CD4-positive, alpha-beta T cell treated with Interleukin-12 subunit alpha and Interleukin-12 subunit beta, for 1 hour (primary cell): ENCODE measurements at places on chromosomes 5 and 9.

- DNase-seq: no peak
Measured at GRCh38 chr5:103498800-103499551, 63.6 kb downstream of the NUDT12 start.

DNA sequence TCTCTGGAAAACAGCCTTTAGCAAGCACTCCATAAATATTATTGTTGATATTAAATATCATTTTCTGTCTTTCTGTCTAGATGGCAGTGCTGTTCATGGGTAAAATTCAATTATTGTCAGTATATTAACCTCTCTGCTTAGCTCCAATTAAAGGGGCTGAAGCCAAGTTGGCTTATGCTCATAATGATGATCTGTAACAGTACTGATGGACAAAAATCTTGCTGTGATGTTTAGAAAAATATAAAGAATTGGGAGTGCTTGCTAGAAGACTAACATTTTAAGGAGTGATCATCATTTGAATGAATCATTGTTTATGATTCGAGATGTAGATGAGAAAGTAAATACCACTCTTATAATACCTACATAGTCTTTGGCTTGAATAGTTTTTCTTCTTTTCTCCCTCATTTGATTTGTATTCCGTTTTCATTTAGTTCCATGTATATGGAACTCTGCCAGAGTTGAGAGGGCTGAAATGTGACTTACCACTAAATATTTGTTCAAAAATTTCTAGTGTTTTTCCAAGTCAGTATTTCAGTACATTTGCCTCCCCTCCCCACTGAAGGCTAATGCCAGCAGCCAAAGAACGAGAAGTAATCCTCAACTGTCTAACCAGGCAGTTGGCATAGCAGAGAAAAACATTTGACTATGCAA lies 538.3 kb downstream of the CSNK1G3 start:
- DNase-seq: no peak

GRCh38 chr9:123048748-123049147 lies 15.3 kb downstream of the GPR21 start:
- no peak for DNase-seq

- no peak for DNase-seq
Measured at GRCh38 chr5:82538339-82539034, 260.3 kb upstream of the RPS23 start.

GRCh38 chr5:151125421-151125820 lies 32.2 kb downstream of the ANXA6 start:
- no peak for DNase-seq
